NCI-H1092 (cell line): ENCODE measurements at places on chromosomes 2 and 18.

- no peak for DNase-seq
Measured at GRCh38 chr18:63079114-63079513, 240.5 kb downstream of the BCL2 start.

GRCh38 chr2:212727751-212728150 lies 189.1 kb upstream of the ERBB4 start:
- no peak for DNase-seq

DNA sequence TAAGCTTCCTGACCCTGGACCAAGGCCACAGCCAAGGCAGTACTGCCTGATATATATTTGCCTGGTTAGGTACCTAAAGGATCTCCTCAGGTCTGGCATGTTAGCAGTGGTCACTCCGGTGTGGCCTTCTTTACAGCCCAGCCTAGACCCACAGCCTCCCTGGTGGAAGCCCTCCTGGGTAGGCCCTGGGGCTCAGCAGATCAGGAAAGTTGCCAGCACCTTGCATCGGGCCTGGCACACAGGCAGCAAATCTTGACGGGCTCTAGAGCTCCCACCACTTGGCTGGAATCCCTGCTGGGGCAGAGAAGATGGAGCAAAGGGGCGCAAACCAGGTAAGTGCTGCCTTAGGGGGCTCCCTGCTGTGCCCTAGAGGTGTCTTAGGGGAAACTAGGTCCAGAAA lies 40.9 kb upstream of the ATP6V1B1 start:
- no peak for DNase-seq

GRCh38 chr2:217415316-217415715 lies 555.5 kb upstream of the TNP1 start:
- no peak for DNase-seq

DNA sequence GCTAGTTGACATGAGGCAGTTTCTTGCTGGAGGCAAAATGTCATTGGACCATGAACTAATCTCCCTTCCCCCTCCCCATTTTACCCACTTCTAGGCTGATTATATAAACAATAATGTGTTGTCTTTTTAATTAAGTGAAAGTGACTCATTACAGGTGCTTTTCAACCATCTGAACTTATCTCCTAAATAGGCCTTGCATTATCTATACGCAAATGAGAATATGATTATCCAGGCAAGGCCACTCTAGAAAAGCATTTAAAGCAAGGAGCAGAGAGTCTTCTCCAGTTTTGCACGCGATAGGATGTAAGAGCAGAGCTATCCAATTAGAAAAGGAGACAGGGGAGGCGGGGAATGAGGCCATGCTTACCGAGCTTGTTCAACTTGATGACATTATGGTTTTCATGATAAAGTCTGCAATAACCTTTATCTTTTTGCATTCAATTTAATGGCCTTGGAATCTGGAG lies 286.1 kb upstream of the SIX3 start:
- no peak for DNase-seq

- no peak for DNase-seq
Measured at GRCh38 chr18:12606592-12607315, 51.2 kb downstream of the SPIRE1 start.

DNA sequence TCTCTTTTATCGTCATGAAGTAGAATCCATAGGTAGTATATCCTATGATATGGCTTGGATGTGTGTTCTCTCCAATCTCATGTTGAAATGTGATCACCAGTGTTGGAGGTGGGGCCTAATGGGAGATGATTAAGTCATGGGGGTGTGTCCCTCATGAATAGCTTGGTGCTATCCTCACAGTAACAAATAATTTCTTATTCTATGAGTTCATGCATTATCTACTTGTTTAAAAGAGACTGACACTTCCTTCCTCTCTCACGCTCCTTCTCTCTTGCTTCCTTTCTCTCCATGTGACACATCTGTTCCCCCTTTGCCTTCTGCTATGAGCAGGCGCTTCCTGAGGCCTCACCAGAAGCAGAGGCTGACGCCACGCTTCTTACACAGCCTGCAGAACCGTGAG lies 165.6 kb downstream of the MREG start:
- no peak for DNase-seq

- DNase-seq = no peak
Measured at GRCh38 chr2:232203936-232204335, 174.6 kb upstream of the ALPP start.

- no peak for DNase-seq
Measured at GRCh38 chr2:187446711-187447110, 1.3 kb downstream of the CALCRL start.

- no peak for DNase-seq
Measured at GRCh38 chr2:7956126-7956689, 725.6 kb upstream of the ID2 start.

DNA sequence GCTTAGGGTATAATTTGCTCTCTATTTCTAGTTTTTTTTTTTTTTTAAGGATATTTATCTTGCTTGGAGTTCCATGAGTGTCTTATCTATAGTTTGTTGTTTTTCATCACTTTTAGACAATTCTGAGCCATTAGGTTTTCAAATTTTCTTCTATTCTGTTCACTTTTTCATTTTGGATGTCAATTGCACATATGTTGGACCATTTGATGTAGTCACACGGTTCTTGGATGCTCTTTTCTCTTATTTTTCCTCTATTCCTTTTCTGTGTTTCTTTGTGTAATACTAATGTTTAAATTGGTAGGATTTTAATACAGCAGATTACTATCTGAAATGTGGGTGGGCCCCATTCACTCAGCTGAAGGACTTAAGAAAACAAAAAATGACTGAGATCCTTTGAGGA lies 292.6 kb downstream of the CALCRL start:
- no peak for DNase-seq

DNA sequence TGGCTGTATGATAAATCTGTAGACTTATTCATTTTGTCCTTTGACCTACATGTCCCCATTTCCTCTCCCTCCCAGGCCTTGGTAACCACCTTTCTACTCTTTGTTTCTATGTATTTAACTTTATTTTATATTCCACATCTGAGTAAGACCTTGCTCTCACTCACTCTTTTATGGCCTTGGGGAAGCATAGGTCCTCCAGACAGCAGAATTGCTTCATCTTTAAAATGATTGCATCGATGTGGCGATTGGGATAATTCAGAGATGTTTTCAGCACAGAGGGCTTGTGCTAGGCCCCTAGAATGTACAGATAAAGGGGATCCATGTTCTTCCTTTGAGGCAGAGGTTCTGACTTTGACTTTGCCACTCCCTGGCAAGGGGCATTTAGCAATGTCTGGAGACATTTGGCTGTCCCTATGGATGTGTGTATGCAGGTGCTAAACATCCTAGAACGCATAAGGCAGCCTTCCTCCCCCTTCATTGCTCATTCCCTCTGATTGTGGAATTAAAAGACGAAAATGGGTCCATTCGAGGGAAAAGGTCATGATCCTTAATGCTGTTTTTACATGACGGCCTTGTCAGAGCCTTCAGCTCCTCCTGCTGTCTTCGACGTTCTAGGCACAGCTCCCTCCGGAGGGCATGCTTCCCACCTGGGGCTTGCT lies 1.2 kb upstream of the GPR39 start:
- DNase-seq = no peak

GRCh38 chr2:78351208-78351607 lies 674.3 kb upstream of the REG3G start:
- DNase-seq = no peak

DNA sequence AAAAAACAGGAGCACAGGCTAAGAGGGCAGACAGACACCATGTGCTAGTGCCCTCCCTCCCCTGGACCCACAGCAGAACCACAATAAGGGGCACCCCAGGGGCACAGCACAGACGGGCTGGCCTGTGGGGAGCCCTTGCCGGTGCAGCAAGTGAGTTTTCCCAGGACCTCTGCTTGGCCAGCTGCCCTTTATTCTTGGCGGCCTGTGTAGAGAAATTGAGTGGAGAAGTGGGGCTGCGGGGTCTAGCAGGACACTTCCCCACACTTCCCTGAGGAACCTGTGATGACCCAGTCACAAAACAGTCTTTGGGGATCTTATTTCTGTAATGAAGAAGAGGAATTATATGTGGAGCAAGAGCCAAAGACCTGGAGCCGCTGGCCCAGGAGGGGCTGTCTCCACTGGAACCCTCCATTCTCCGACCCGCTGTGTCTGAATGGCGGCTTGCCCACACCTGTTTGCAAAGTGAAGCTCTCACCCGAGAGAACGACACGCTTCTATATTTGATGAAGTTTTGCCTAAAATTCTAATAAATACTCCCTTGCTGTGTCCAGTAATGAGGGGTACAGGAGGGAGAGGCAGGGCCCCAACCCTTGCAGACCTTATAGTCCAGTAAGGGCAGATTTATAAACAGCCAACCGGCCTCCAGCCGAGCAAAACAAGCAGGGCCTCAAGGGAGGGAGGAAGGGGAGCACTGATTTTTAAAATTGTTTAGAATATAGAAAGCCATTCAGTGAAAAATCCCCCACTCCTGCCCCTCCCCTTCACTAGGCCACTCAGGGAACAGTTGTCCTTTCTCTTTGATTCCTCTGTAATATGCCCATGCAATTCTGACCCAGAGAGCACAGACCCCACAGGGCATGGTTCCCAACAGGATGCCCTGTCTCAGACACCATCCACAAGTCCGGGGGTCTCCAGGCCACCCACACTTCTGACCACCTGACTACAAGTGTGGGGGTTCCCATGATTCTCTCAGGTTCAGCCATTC lies 44.7 kb upstream of the SNED1 start:
- DNase-seq = no peak

DNA sequence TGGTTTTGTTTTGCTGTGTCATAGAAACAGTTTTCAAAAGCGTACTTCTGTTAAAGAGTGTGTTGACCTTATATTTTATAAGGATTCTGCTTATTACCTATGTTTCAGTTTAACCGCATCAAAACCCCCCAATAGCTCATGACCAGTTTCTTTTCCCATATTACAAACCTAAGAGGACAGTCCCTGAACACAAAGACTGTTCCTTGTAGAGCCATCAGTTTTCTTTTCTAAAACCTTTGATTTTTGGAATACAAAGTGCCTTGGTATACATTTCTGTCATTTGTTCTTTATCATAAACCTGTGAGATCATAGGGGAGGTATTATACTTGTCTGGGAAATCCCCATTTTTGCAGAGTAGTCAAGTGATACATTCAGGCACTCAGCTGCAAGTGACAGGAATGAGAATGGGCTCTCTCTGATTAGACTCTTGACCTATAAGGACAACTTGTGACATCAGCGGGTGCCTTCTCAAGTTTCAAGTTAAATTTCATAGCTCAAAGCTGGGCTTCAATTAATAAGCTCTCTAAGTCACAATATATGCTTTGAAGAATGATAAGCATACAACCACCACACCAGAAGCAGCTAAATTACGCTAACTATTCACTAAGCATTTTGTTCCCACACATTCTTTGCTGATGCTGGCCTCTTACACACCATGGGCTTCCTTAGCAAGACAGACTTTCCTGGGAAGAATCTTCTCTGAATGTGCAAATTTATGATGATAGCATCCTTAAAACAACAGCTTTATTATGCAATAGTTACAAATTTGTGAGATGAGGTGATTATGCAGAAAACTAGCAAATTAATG lies 97.5 kb upstream of the CD302 start:
- DNase-seq = no peak

- no peak for DNase-seq
Measured at GRCh38 chr2:223537115-223537514, 65.0 kb downstream of the SCG2 start.

DNA sequence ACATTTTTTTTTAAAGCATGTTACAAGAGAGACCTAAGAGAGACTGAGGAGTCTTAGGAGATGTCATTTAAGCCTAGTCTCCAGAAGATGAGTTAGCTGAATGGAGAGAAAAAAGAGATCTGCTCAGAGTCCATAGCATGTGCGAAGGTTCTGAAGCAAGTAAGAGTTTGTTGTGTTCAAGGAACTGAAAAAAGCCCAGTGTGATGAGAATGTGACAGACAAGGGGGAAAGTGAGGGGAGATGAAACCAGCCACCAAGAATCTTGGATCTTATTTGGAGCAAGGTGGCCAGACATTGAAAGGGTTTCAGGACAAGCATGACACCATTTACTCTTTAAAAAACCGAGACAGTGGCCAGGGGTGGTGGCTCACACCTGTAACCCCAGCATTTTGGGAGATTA lies 5.2 kb upstream of the MOB1A start:
- DNase-seq = no peak

DNA sequence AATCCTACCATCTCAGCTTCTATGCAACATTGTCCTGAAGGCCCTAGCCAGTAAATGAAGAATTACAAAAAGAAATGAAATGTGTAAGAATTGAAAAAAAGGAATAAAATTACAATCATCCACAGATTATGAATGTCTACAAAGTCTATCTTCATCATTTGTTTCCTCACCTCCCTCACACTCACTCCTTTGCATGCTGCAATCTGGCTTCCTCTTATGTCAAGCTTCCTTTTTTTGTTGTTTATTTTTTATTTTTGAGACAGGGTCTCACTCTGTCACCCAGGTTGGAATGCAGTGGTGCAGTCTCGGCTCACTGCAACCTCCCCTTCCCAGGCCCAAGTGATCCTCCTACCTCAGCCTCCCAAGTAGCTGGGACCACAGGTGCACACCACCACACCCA lies 129.0 kb downstream of the CABYR start:
- DNase-seq = no peak

GRCh38 chr2:95159690-95160449 lies at the start of gene ZNF514:
Gene ZNF514, minus strand, starts transcription at chr2:95159848. Its CDS starts 6,595 bp downstream, at chr2:95153253.
- DNase-seq = peak; percentile 18

- no peak for DNase-seq
Measured at GRCh38 chr2:99081891-99082290, 59.6 kb upstream of the C2orf15 start.

DNA sequence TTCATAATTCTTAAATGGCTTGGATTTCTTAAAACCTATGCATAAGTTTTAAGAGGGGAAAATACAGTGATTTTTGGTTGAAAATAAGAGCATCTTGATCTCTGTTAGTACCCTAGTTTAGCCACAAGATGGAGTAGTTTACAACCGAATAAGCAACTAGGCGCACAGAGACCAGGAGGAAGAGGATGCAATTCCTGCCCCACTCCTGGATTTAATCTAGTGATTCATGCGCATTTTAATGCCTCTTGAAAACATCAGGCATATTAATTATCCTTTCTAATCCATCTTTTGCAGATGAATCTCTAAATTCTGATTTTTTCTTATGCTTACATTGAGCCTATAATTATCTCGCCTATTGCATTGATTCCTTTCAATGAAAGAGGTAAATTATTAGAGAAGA lies 76.7 kb downstream of the MRPS9 start:
- peak; percentile 1 for DNase-seq

- DNase-seq = peak; percentile 2
Measured at GRCh38 chr2:183519371-183520056, 395.3 kb downstream of the NUP35 start.
